ENCODE measurements at places on chromosomes 2 and 18.
A peak's percentile ranks its signal among the peaks of the same experiment; 100 is the strongest.

DNA sequence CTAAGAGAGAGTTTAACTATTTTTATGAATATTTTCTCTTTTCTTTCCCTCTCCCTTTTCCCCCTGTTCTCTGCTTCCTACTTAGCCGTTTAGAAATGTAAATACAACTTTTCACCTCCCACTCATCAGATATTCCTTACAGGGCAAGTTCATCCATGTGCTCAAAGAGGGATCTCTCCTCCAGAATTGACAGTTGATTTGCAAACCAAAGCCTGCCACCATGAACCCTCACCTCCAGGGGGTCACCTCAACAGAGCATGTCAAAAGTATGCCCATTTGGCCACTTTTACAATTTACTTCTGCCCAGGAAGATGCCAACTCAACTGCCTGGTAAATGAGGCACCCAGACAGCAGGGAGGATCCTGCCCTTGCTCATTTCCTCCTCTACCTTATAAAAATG lies 149.2 kb upstream of the GYPC start:
- no peak for DNase-seq

DNA sequence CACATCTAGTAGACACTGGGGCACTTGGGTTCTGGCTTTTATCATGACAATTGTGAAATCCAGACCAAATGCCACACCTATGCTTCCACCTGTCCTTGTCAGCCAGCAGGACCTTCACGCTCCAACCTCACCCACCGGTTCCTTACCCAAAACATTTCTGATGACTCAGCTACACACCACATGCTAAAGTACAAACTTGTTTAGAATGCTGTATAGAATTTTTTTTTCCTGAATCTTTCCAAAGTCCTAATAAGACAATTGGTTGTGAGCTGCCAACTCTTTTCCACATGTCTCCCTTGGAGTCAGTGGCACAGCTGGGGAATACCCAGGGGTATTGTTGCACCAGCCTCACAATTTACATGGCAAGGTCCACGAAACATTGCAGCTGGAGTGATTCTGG lies 75.5 kb upstream of the LPIN2 start:
- no peak for DNase-seq

GRCh38 chr2:74930811-74931486 lies 27.5 kb upstream of the POLE4 start:
- no peak for DNase-seq

DNA sequence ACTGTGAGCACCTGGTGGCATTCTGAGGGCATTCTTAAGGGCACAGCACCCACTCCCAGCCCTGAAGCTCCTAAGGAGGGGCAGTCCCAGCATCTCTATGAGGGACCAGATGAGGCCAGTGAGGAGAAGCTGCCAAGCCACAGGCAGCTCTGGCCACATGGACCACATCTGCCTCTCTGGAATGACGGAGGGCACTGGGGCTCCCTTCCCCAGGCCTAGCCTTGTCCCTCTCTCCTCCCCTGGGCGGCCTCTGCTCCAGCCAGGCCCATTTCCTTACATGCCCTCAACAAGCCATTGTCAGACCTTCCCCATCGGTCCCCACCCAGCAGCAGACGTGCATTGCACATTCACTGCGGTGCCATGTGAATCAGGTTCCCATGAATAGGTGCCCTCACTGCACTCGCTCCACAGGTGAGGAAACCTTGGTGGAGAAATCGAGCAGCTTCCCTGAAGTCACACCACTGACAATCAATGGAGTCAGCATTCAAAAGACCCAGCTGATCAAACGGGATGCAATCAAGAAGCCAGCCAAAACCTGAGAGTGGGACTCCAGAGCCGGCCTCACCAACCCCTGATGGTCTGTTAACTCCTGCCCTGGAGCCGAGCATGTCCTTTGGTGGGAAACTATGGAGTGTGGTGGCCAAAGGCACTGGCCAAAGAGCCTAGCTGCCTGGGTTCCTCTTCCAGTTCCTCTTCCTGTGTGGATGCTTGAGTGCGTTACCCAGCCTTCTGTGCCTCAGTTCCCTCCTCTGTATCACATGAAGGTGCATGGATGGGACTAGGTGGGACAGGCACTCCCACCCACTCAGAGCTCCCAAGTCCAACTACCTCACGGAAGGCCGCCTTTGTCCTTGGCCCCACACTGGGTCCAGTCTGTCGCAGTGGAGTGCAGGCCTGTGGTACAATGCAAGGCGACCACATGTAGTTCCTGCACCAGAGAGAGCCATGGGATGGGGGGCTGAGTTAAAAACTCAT lies 147.3 kb downstream of the ZFP36L2 start:
- no peak for DNase-seq

- DNase-seq: peak; percentile 82
These were observed 72.8 kb downstream of the PLEKHA3 start for GRCh38 chr2:178553047-178553446.

DNA sequence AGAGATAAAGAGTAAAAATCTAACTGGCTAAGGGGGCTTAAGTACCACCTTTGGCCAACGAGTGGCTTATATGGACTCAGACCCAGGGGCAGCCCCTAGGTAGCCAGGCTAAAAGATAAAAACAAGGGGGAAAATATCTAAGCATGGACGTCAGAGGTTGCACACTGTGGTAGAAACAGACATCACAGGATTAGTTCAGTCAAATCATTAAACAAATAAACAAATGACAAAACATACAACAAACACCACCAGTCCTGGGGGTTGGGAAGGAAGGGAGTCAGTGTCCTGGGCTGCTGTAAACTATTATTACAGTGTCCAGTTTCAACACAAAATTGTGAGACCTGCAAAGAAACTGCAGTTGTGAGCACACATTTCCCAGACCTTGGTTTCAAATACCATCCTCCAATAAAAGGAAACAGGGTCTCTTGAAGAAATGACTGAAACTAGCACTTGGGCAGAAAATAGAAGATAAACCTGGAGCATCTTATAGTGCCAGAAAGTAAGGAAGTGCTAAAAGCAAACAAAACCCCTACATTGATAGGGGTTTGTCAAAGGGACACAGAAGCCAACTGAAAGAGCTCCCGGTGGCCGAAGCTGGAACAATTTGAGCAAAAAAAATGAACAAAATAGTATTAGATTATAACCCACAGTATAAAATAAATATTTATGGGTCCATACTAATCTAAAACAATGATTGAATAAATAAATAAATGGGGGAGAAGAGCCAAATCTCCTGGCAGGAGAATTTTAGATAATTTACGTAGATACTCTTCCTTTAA lies 154.8 kb upstream of the KLF7 start:
- no peak for DNase-seq

- DNase-seq: no peak
These were observed 77.9 kb downstream of the CABLES1 start for GRCh38 chr18:23213200-23213599.

DNA sequence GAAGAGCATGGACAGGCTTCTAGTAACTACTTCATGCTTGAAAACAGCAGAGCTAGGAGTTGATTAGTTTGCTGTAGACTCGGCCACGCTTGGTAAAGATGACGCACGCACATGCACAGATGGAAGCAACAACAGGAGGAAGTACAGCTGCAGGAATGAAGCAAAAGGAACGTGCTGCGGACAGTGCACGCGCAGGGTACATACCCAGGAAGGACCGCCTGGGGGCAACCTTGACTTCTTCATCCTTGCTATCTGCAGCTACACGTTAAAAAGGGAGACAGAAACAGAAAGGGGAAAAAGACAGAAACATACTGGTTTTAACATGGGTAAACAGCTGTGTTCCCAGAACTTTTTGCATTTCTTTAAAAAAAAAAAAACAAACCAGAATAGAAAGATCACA lies 17.7 kb downstream of the SLC66A2 start:
- DNase-seq: peak; percentile 46

DNA sequence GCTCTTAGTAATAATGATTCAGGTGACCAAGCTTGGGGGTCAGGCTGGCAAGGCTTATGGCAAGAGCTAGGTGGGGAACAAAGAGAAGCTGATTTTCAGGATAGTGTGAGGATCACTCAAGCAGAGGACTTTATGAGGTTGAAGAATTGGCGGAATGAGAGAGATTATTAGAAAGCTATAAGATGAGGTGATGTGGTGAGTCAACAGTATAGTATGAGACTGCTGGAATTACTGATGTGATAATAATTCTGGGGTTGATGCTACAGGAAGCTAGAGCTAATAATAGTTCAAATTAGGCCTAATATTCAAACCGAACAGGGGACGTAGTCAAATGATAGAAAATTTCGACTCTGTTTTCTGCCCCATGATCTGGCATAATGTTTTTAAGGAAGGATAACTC lies 2115.3 kb upstream of the PIK3C3 start:
- no peak for DNase-seq

- no peak for DNase-seq
These were observed 4.9 kb downstream of the KDM3A start for GRCh38 chr2:86446060-86446459.

DNA sequence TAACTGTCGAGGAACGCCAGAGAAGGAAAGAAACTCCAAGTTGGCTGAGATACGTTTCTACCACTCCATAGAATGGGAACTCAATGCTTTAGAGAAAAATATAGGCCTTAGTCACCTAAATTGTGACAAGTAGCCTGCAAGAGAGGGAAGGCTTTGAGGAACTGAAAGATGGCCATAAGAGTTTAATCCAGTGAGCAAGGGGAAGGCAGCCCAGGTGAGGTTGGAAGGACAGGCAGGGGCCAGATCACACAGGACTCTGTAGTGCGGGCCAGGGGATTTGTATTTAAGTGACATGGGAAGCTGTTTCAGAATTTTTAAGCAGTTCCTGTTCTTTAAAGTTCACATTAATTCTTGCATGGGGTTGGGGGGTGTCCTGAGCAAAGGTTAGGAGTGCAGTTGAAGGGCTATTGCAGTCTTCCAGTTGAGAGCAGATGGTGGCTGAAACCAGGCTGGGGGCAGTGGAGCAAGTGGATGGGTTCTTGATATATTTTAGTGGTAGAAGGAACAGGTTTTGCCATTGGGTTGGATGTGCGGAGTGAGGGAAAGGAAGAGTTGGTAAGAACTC lies 138.9 kb upstream of the PELI1 start:
- DNase-seq: no peak

DNA sequence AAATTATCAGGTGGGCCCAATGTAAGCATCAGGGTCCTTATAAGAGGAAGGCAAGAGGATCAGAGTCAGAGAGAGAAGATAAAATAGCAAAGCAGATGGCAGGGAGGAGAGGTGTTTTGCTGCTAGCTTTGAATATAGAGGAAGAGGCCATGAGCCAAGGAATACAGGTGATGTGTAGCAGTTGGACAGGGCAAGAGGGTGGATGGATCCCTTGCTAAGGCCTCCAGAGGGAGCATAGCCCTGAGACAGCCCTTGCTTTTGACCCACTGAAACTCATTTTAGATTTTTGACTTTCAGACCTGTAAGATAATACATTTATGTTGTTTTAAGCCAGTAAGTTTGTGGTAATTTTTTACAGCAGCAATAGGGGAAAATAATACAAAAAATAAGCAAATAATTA lies 116.6 kb upstream of the PARD3B start:
- no peak for DNase-seq

- DNase-seq: no peak
These were observed 926.4 kb upstream of the FANCL start for GRCh38 chr2:59167514-59167913.

GRCh38 chr2:232528746-232529460 lies 2.9 kb downstream of the CHRND start:
- DNase-seq: no peak

All from AG04449 (cell line).